ENCODE measurements at places on chromosomes 4 and X.

DNA sequence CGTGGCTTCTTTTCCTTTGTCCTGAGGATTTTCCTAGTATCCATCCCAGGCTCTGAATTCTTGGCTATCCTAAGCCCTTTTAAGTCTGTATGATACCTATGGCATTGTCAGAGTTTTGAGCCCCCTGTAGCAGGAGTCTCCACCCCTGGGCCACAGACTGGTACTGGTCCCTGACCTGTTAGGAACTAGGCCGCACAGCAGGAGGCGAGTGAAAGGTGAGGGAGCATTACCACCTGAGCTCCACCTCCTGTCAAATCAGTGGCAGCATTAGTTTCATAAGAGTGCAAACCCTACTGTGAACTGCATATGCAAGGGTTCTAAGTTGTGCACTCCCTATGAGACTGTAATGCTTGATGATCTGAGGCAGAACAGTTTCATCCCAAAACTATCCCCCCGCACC is 216.1 kb downstream of the RAPGEF2 start:
- no peak for DNase-seq

DNA sequence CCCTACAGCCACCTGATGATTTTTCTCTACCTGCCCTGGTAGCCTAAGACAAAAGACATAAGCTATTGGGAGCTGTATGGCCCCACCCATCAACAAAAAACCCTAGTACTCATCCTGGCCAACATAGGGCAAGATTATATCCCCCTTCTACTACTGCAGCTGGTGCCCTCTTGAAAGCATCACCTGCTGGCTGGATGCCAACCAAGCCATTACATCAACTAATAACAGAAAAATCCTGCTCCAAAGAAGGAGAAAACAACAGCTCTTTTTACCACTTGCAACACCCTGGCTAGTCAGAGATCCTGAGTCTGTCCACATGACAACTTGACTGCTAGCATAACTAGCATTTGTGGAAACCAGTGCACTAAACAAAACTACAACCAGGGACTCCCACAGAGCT is 43.6 kb upstream of the UPRT start:
- DNase-seq, result no peak

DNA sequence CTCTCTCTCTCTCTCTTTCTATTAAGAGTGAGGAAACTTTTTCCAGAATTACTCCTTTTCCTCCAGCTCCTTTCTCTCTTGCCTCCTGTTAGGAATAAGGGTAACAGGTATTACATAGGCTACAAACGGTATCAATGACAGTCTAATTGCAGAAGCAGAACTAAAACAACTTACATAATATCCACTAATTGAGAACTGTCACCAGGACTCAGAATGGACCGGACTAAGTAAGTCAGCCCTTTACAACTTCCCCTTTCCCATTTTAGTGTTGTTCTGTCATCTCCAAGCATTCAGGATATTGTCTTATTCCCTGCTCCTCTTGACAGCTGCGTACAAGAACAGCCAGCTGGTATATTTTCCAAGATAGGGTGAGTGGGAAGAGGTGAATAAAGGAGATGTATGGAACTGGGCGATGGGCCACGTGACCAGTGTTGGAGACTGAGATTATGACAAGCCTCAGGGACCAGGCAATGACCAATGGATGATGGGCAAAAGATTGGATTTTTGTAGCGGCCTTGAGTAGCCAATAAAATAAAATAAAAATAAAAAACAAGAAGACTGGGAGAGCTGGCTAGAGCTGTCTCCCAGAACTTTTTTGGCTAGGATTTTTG is 2.3 kb upstream of the FNIP2 start:
- no peak for DNase-seq

DNA sequence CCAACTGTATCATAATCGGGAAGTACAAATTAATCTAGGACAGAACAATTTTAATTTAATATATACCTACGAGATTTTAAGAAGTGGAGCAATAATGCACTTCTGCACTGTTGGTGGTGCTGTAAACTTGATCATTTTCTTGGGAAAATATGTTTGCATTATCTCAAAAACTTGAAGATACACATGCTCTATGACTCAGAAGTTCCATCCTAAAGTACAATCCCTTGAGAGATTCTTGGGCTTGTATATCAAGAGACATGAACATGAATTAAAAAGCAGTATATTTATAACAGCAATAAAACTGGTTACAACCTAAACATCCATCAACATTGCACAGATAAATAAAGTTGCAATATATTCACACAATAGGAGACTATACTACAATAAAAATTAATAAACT is 168.8 kb downstream of the CLCN4 start:
- DNase-seq, result no peak

DNA sequence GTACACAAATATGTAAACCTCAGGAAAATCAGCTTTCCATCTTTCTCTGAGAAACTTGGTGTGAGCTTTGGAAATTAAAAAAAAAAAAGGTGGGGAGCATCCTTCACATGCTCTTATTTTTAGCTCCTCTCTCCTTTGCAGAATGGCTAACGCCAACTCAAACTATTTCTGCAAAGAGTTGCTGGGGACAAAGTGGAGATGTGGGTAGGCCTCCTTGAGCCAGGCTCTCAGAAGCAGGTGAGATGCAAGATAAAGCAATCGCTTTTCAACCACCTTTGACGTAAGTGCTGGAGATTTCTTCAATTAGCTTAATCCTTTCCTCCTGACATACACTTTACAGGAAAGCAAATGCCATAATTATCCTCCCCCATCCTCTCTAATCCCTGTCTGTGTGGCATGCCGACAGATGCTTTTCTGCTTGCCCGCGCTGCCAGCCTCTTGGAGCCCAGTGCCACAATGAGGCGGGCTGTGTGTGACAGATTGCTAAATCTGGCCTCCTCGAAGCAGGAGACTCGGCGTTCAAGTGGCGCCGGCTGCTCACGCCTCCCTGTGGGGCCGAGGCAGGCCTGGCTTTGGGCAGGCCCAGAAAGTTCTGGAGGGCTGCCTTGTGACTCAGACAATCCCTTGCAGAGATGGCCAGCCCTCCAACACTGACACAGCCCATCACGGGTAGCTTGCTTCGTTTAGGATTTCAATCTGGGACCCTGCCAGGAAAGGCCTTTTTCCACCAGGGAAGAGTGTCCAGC is 64.9 kb upstream of the SOD3 start:
- no peak for DNase-seq

GRCh38 chr4:78551420-78552351 is at the start of gene ANXA3:
ANXA3 (plus strand) TSS chr4:78551770; CDS start chr4:78554474, 2,704 bp downstream.
- DNase-seq, result no peak

DNA sequence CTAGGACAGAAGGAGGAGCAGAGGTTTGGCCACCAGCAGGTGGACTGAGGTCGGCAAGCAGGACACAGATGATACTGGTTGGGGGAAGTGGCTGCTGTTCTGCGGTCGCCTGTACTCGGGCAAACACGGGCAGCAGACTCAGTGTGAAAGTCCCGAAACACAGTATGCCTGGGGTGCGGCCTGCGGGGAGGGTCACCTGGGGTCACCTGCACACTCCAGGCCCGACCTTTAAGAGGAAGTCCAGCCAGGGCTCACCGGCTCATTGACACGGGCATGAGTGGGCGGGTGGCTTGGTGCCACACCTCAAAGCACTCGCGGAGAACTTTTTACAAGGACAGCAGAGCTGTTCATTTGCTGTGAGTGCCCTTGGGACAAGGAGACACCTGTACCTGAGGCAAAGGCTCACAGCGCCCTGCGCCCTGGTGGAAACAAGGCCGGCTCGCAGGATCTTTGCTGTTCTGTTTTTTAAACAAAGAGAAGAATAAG is 71.5 kb upstream of the MXD4 start:
- no peak for DNase-seq

- DNase-seq, result no peak
Measured at GRCh38 chr4:78457751-78458150, 93.8 kb upstream of the ANXA3 start.

DNA sequence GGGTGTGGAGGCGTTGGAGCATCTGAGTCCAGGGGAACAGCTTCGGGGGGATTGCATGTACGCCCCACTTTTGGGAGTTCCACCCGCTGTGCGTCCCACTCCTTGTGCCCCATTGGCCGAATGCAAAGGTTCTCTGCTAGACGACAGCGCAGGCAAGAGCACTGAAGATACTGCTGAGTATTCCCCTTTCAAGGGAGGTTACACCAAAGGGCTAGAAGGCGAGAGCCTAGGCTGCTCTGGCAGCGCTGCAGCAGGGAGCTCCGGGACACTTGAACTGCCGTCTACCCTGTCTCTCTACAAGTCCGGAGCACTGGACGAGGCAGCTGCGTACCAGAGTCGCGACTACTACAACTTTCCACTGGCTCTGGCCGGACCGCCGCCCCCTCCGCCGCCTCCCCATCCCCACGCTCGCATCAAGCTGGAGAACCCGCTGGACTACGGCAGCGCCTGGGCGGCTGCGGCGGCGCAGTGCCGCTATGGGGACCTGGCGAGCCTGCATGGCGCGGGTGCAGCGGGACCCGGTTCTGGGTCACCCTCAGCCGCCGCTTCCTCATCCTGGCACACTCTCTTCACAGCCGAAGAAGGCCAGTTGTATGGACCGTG is 2.2 kb downstream of the AR start:
- no peak for DNase-seq

GRCh38 chrX:53317365-53318069 is 36.1 kb upstream of the IQSEC2 start:
- no peak for DNase-seq
